H4 (cell line): ENCODE measurements at places on chromosomes 1 and 21. TPM values are rescaled to one million over a fixed set of nuclear protein-coding genes. Genes with fewer than 3 reads are reported as not detected.

Gene OR2L8
- total RNA-seq: not detected in 2 replicates

Gene TACSTD2
- total RNA-seq: not detected in 2 replicates

Gene GNG4
- total RNA-seq: 6.0 and 9.0 TPM in 2 replicates

Gene DCDC2B
- not detected in 2 replicates for total RNA-seq

Gene DAB1
- not detected in 2 replicates for total RNA-seq

Gene SLC25A33
- 13.1 and 13.4 TPM in 2 replicates for total RNA-seq

DNA sequence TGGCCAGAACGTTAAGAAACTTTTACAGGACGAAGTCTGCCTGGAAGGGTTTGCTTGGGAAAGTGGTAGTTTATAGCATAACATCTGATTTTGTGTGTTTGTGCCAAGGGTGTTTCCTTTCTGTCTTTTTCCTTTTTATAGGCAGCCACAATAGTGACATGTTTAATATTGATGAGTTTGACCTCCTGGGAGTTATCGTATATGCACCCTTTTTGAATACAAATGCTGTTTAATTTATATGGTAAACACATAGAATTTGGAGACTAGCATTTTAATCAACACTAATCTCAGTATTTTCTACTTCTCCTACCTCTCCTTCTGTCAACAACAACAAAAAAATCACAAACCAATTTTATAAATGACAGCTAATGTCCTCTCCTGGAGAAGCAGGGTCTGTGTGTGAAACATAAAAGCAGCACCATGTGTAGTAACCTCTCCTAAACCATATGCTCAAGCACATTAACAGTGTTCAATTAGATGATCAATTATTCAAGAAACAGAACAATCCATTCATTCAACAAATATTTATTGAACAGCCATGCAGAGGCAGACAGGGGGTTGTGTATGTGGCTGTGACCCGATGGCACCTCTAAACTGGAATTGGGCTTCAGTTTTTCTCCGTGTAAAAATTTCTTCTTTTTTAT lies 604 bp upstream of the FMN2 start:
- DNase-seq: no peak

DNA sequence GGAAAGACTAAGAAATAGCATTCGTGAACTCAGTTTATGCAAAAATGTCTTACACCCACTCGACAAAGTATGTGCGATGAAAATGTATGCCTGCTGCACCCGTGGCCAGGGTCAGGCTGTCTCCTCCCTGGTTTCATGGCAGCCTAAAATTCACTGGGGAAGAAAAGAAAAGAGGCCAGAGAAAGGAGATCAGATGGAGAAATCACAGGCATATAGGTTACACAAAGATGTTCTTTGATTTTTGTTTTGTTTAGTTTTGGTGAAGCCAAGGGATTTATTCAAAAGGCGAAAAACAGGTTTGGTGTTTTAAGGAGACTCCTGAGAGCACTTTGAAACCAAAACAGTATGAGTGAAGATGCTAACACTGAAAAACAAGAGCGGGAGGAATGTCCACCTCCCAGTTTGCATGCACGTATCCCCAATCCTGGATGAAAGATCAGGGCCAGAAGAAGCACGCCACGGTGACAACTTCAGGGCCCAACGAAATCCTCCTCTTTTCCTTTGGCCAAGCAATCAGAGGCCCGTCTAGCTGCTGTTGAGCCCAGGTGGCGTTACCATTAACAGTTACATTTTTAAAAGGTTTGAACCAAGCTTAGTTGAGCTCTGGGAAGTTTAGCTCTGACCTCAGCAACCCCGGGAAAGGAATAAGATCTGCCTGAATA lies 992 bp upstream of the SSX2IP start:
- no peak for DNase-seq

DNA sequence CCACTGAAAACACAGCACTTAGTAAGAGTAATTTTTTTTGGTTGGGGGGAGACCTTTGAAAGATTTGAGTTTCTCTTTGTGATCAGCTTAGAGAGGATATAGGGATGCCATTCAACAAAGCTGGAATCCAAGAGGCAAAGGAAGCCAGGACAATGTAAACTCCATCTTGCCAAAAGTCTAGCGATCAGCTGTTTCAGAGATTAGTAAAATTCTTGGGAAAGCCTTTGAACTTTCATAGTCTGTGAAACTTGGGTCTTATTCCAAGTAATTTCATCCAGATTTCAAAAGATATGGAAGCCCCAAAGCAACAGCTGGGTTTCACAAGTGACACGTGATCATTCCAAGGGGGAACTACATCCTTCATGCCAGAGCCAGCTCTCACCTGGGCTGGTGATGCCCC lies 30.2 kb upstream of the TNR start:
- DNase-seq: no peak

DNA sequence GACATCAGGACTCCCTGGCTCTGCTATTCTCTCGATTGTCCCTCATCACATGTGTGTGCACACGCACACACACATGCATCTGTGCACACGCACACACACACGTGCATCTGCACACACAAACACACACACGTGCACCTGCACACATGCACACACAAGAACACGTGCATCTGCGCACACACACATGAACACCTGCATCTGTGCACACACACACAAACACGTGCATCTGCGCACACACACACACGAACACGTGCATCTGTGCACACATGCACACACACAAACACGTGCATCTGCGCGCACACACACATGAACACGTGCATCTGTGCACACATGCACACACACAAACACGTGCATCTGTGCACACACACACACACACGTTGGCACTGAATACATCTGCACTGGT lies 14.7 kb downstream of the S100A7A start:
- no peak for DNase-seq

DNA sequence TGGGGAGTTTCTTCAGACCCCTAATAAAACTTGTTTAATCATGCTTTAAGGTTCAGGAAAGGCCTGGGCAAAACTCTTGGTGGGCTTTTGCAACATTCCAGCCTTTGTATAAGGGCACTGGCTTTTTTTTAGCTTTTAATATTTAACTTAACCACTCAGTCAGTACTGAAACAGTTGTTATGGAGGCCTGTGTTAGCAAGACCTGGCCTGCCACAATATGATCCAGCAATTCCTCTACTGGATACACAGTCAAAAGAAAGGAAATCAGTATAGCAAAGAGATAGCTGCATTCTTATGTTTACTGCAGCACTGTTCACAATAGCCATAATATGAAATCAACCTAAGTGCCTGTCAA lies 75.1 kb upstream of the COG2 start:
- no peak for DNase-seq

- no peak for DNase-seq
Observed at GRCh38 chr1:245571815-245572294, 417.1 kb downstream of the KIF26B start.

DNA sequence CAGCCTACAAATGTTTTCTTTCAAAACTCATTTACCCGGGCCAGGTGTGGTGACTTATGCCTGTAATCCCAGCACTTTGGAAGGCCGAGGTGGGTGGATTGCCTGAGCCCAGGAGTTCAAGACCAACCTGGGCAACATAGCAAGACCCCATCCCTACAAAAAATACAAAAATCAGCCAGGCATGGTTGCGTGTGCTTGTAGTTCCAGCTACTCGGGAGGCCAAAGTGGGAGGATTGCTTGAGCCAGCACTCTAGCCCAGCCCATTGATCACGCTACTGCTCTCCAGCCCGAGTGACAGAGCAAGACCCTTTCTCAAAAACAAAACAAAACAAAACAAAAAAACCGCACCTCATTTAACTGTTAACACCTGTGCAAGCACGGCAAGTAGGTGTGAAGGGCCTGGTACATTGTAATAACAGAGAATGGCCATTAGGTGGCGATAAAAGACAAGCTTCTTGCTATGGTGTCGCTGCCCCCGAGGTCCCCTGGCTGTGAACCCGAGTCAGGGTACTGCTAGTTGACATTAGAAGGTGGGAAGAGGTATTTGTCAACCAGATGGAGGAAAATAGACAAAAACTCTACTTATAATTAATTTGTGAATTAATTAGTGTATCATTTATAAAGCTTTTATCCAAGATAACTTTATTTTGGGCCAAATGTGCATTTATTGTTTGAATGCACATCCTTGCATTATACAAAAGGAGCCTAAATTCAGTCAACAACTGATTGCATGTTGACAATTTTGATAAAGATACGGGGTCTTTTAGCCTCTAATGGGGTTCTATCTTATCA lies 66.5 kb downstream of the SH3BGR start:
- DNase-seq: peak; percentile 71

DNA sequence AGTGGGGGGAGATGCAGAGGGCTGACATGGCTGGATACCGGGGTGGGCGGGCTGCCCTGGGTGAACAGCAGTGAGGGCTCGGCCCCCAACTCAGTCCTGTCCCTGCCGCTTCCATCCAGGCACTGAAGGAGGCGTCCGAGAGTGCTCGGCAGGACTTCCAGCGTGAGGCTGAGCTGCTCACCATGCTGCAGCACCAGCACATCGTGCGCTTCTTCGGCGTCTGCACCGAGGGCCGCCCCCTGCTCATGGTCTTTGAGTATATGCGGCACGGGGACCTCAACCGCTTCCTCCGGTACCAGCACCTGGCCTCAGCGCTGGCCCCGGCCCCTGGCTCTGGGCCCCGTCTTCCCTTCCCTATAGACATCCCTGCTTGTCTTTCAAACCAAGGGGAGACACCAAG lies 15.6 kb downstream of the NTRK1 start:
- no peak for DNase-seq

DNA sequence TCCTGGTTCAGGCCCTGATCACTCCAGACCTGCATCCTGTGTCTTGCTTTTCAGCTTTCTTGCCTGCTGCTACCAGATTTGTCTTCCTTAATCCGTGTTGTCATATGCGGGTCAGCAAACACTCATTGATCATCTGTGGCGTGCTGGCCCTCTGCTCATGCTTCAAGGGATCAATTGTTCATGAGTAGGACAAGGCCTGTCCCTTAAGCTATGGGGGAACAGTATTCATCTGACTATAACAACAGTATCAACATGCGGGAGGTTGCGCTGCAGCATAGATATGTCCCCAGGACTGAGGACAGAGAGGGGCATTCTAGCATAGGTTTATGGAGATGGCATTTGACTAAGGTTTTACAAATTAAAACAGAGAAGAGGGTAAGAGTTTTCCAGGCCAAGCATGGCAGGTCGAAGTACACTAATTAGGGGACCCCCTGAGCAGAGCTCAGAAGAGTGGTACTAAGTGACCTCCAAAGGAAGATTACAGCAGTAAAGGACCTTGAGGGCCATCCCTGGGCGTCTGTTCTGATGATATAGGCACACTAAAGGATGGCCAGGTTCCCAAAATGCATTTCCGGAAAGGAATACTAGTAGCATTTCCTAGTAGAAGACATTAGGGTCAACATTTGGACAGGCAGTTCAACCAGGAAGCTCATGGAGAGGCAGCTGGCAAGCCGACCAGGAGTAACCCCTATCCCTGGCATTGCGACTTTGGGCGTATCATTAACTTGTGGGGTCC lies 811 bp upstream of the ZNF672 start:
- no peak for DNase-seq

DNA sequence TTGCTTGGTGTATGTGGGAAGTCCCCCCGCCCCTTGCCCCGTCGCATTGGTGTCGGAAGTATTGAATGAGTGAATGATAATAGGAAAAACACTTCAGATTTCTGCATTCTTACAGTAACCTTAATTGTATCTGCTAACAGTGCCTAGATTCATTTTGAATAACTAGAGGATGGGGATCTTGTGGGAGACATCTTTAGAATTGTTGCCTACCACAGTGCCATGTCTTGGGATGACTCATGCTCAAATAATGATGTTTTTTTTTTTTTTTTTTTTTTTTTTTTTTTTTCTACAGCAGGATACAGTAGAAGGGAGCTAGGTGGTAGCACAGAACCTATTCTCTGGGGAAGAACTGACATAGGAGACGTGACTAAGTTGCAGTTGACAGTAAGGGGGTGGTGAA lies 237.9 kb downstream of the USP25 start:
- peak; percentile 36 for DNase-seq

DNA sequence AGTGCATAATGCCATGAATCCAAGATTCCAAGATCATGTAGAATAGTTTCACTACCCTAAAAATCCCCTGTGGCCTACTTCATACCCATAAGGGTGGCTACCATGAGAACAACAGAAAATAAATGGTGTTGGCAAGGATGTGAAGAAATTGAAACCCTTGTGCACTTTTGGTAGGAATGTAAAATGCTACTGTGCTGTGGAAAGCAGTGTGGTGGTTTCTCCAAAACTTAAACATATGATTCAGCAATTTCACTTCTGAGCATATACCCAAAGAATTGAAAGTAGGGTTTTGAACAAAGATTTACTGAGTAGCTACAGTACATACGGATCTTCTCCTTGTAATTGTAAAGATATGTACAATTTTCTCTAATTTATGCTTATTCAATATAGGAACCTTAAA lies 16.0 kb downstream of the FNBP1L start:
- no peak for DNase-seq

GRCh38 chr1:44154049-44154448 lies 12.6 kb upstream of the KLF18 start:
- DNase-seq: no peak

DNA sequence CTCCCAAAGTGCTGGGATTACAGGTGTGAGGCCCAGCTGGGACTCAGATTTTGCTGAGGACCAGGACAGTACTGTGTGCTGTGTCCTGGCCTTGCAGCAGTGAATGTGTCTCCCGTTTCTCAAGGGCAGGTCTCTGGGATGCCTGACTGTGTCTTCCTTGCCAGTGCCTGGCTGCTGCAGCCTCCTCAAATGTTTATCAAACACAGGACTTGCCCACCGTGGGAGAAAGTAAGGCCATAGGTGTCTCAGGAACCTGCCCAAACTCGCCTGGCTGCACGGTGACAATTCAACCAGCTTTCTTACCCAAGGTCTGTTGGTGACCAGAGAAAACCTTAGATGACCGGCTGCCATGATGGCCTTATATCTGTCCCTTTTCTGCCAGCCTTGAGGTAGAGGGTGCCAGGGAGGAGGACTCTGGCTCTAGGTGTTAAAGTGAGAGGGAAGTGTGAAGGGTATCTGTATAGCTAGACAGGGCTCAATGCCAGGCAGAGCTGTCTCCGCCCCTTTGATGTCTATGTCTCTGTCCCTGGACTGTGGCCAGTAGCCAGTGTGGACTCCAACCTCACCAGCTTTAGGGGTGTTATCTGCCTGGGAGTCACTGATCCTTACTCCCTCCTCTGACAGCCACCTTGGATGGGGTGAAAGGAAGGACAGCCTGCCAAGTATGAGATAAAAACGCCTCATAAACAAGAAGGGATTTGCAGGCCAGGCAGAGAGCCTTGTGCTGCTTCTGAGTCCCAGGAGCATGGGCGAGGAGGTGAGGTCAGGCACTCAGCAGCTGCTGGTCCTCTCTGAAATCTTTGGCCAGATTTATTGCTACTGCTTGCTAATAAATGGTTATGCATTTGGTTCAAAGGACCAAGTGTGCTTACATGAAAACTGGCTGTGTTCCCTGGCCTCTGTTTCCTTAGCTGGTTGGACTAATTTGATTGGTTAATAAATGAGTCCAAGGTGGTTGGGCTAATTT lies 22.3 kb downstream of the IL6R start:
- no peak for DNase-seq

DNA sequence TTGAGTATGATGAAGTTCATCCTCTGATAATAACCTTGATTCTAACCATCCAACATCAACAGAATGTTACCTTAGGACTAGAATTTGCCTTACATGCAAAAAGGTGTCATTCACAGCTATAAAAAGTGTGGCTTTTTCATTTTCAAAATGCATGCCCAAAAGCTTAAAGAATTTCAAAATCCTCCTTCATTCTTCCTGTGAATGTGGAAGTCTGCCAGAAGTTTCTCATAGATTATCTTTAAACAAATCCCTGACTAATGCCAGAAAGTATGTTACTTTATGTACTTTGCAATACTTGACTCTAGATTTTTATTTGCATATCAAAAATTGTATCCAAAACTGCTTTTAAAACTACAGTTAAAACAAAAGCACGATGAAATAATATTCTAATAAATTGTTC lies 270.6 kb upstream of the ZRANB2 start:
- no peak for DNase-seq

- DNase-seq: no peak
Observed at GRCh38 chr21:23930565-23930964, 1676.7 kb downstream of the MRPL39 start.

- DNase-seq: no peak
Observed at GRCh38 chr1:60703155-60703554, 379.2 kb upstream of the NFIA start.
